RPMI7951 (cell line): ENCODE measurements at places on chromosomes 13 and 19. TPM values are rescaled to one million over a fixed set of nuclear protein-coding genes. Genes with fewer than 3 reads are reported as not detected.
A peak's percentile ranks its signal among the peaks of the same experiment; 100 is the strongest.

- no peak for DNase-seq
These were observed 167.0 kb downstream of the COG6 start for GRCh38 chr13:39822437-39822836.

- DNase-seq: peak; percentile 77
These were observed 3.0 kb upstream of the C19orf81 start for GRCh38 chr19:50646074-50646807.

GRCh38 chr19:54096617-54097106, 3.9 kb downstream of the OSCAR start:
- peak; percentile 64 for DNase-seq

- no peak for DNase-seq
These were observed 114.4 kb downstream of the RAB20 start for GRCh38 chr13:110447058-110447511.

- DNase-seq: no peak
These were observed 5.4 kb upstream of the ARGLU1 start for GRCh38 chr13:106573284-106573846.

- no peak for DNase-seq
These were observed 51.9 kb downstream of the CELF5 start for GRCh38 chr19:3276341-3276799.

YIF1B gene
- total RNA-seq: 80.1 and 106 TPM in 2 replicates

MEDAG gene
- 18.0 and 21.0 TPM in 2 replicates for total RNA-seq

COX7A1 gene
- 6.1 and 7.0 TPM in 2 replicates for total RNA-seq
